ENCODE measurements at places on chromosomes 12 and 14. TPM values are rescaled to one million over a fixed set of nuclear protein-coding genes. Genes with fewer than 3 reads are reported as not detected.

DNA sequence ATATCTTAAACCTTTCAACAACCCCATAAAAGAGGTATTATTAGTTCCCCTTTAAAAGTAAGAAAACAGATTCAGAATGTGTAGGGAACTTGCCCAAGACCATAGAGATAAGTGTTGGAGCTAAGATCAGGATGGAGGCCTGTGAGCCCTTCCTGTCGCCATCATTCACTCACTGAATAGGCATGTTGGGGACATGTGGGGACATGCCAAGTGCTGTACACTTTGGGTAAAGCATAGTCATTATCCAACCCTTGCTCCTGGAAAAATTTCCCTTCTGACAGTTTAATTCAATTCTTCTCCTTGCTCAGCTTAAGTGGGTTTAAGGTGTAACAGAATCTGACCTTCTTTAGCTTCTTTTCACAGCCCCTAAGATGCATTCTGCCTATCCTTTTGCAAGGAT, 28.0 kb upstream of the C12orf42 start:
- DNase-seq, result no peak

GRCh38 chr12:41367726-41368405, 179.7 kb downstream of the PDZRN4 start:
- no peak for DNase-seq

The FKBP11 gene
- total RNA-seq, result 78.9 TPM

DNA sequence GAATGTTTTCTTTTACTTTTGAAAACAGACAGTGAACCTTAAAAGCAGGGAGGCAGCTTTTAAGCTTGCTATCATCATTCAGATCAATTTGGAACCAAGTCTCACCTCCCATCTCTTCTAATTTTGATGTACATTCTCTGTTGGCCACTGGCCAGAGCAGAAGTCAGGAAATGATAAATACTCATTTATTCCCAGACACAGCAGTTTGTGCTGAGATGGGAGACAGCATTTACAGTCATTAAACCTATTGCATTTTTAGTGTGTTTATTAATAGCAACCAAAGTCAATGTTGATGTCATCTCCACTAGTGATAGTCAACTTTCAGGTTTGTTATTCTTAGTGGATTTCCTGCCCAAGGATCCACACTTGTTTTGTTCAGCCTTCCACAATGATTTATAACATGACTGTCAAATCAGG, 320.0 kb upstream of the ATP2B1 start:
- DNase-seq, result peak; percentile 69

GRCh38 chr12:47900131-47901062, 4.4 kb downstream of the VDR start:
- no peak for DNase-seq

- no peak for DNase-seq
Measured at GRCh38 chr12:15774819-15775218, 14.4 kb downstream of the EPS8 start.

DNA sequence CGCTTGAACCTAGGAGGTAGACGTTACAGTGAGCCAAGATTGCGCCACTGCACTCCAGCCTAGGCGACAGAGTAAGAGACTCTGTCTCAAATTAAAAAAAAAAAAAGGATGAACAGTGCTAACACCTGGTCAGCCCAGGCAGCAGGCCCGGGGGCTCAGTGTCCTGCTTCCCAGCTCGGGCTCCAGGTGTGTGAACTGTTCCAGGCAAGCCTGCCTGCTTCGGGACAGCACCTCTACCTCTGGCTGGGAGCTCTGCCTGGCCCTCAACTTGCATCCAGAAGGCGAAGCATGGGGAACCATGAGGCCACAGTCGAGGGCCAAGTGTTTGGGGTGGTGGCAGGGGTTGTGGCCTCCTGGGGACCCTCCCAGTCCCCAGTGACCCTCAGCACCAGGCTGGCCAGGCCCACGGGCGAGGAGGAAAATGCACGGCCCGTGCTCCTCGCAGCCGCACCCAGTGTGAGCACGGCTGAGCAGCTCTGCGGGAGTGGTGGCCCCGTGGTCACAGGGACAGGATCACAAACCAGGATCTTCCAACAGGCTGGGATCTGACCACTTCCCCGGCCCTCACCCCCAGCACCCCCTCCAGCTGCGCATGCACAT, 15.5 kb downstream of the CDCA4 start:
- no peak for DNase-seq

Data from endothelial cell of umbilical vein (primary cell).